ENCODE measurements at places on chromosomes 13 and 19.

DNA sequence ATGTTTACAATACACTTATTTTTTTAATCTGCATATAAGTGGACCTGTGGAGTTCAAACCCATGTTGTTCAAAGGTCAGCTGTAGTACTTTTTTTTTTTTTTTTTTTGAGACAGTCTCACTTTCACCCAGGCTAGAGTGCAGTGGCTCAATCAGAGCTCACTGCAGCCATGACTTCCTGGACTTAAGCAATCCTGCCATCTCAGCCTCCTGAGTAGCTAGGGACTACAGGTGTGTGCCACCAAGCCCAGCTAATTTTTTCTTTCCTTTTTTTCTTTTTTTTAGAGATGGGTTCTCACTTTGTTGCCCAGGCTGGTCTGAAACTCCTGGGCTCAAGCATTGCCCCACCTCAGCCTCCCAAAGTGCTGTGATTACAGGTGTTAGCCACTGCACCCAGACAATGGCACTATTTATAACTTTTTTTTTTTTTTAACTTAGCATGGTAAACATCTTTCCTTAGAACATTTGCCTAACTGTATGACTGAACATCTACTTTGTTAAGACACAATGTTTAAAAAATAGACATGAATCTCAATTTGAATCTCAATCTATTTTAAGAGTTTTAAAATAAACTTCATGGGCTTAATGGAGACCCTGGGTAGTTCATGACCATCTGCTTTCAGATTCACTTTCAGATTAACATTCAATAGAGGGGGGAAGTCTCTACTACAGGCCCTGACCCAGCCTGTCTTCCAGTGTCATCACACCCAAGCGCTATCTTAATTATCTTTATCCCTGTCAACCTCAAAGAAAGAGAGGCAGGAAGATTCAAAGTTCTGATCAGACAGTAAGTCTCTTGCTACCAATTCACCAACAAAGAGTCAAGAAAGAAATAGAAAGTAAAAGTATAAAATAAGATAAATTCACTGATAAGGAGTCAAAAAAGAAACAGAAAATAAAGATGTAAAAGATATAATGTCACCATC, 97.7 kb upstream of the DOCK9 start:
- DNase-seq: no peak

DNA sequence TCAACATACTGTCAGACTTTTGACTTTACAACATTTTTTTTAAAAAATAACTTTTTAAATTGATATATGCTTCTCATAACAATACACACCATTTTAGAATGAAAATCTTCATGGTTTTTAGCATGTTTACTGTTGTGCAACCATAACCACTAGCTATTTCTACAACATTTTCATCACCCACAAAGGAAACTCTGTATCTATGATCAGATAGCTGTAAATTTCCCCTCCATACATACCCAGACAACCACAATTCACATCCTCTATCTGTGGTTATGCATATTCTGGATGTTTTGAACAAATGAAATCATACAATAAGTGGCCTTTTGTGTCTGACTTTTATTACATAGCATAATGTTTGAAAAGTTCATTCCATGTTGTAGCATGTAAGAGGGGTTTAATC, 1666.0 kb downstream of the EFNB2 start:
- DNase-seq: no peak

- DNase-seq: no peak
Observed at GRCh38 chr13:45833663-45834375, 17.7 kb downstream of the SIAH3 start.

DNA sequence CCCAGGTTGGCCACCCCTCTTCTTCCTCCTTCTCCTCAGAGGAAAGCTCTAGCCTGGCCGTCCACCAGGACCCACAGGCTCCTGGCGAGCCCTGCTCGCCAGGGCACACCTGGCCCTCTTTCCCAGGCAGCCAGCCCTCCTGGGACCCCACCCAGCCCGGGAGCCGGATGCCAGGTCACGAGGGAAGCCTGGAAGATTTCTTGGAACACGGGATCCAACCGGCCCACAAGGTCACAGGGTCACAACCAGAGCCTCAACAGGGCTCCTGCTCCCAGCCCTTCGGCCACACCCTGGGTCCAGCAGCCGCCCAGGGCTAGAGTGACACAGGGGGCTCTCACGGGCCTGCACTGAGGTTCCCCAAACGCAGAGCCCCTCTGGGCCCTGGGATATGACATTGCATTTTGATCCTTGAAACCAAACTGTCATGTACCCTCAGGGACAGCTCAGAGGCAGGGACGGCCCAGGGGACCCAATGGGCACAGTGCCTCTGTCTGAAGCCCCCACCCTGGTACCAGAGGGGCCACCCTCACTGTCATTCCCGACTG, 5.5 kb downstream of the MKNK2 start:
- no peak for DNase-seq

DNA sequence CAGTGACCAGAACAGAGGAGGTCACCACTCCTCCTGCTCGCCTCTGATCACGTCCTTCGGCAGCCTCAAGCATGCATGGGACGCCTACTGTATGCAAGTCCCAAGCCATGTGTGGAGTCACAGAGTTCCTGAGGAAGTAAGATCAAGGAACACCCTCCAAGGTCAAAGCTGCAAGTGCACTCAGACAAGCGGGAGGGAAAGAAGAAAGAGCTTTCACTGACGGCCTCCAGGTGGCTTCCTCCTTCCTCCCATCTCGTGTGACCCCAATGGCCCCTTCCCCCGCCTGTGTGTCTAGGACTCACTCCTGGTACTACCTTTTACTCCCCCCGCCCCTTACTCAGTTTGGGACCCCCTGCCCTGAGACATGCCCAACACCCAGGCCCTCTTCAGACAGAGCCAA, 6.1 kb downstream of the HAUS8 start:
- DNase-seq: no peak

GRCh38 chr13:25062479-25062878, 33.5 kb upstream of the PABPC3 start:
- no peak for DNase-seq

GRCh38 chr13:27425158-27425917, 919 bp downstream of the GTF3A start:
- no peak for DNase-seq

- no peak for DNase-seq
Observed at GRCh38 chr19:32630338-32630737, 44.6 kb downstream of the ANKRD27 start.

- DNase-seq: no peak
Observed at GRCh38 chr19:13882836-13883235, 5.9 kb downstream of the NANOS3 start.

DNA sequence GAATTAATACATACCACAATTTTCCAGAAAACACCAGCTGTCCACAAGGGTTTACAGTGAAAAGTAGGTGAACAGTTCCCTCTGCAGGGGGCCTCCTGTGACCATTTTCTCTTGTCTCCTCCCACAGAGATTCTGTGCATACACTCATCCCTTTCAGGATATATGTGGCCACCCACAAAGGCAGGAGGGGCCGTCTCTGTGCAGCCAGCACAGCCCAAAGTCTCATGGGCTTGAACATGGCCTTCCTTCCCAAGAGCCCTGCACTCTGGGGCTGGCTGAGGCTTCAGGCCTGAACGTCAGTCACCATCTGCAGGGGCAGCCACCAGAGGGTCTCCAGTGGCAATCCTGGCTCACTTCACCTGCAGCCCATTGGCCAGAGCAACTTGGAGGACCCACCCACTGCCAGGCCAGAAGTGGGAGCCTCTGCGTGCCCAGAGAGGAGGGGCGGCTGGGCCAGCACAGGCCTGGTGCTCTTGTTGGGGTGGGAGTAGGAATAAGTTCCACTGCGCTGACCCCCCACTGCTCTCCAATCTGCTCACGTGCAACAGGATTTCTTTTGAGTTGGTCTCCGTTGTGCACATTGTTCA, 25.1 kb downstream of the TMEM161A start:
- DNase-seq: no peak

DNA sequence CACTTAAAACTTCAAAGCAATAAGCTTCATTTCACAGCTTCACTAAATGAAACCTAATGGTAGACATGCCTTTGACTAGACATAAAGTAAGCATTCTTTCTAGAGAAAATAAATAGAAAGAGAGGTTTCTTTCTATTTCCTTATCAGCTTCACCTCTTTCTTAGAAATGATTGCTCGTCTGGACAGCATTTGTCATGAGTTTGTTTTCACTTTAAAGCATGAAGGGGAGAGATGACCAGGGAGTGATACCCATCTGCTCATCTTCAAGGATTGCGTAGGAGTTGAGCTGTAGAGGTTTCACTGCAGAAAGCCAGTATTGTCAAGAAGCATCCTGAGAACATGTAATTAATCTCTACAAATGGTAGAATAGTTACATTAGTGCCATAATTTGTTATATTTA, 61.3 kb downstream of the COL4A2 start:
- DNase-seq: no peak

DNA sequence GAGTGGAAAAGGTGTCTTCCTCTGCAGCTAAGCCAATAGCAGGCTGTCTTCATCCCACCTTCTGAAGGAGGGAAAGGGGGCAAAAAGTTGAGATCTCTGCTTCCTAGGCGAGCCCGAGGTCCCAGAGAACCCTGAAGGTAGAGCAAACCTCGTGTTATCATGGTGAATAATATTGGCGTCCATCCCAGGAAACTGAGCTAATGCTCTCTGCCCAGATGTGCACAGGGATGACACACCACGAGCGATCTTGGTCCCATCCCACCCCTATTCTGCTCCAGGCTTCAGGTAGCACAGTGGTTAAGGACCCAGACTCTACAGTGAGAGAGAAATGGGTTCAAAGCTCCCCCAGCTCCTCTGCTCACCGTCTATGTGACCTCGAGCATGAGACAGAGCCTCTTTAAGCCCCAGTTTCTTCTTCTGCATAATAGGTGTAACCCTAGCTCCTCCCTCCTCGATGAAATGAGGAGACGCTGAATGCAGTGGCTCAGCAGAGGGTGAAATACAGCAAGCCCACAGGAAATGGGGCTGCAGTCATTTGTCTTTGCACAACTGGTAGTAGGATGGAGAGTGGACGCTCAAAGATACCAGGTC, 9.9 kb upstream of the CEACAM20 start:
- peak; percentile 32 for DNase-seq

DNA sequence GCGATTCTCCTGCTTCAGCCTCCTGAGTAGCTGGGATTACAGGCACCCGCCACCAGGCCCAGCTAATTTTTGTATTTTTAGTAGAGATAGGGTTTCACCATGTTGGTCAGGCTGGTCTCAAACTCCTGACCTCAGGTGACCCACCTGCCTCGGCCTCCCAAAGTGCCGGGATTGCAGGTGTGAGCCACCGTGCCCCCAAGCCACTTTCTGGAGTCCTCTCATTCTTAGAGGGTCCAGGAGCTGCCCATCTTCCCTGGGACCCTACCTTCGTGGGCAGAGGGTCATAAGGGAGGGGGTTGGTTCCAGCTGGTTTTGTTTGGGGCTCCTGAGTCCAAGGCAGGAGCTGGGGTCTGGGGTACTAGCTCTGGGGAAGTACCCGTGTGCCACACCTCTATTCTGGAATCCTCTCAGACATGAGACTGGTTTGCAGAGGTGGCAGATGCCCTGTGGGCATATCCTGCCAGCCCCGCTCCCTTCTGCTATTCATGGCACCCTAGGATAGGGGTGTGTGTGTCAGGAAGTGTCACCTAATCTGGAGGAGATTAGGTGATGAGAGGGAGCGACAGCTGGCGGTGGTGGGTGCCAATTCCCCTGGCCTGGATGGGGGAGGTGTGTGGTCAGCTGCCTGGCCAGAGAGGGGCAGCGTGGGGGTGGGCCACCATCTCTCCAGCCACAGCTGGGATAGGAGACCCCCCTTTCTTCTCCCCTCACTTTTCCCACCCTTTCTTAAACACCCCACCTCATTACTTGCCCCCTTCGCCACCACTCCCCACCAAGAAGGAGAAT, 2.1 kb downstream of the PRMT1 start:
- no peak for DNase-seq

DNA sequence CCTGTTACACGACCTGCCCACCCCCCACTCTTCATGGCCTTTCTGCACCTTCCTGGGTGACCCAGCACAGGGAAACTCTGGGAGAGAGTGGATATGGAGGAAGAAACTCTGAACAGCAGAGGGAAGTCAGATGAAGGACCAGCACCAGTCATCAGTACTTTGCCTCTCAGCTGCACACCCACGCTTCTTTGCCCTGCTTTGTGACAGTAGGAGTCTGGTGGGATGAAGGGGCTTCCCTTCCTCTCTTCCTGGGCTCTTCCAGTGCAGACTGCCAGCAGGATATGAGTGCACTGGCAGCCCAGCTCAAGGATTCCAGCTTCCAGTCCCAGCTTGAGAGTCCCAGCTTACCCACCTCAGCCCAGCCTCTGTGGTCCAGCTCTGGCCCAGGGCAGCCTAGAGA, 68.9 kb downstream of the CRYL1 start:
- no peak for DNase-seq

- DNase-seq: no peak
Observed at GRCh38 chr13:21967871-21968270, 297.0 kb downstream of the FGF9 start.

DNA sequence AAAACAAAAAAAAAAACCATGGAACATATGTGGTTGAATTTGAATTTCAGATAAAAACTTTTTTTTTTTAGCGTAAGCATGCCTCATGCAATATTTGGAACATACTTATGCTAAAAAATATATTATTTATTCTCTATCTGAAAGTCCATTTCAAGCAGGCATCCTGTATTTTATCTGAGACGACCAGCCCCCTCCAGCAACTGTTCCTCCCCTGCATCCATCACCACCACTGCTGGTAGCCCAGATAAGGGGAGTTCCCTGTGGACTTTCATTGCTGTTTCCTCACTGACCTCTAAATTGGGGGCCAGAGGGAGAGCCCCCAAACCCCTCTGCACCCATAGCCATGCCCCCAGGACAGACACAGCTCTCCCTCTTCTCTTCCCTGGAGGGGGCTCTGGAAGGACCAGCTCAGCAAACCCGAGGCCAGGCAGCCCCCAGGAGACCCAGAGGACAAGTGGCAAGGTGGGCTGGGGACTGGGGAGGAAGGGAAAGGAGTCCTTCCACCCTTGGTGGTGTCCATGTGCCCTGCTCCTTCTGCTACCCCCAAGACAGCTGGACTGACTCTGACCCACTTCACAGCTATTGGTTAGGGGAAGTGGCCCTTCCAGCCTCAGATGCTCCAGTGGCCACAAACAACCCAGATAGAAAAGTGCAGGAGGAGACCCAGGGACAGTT, 6.6 kb upstream of the SIGLEC12 start:
- no peak for DNase-seq

DNA sequence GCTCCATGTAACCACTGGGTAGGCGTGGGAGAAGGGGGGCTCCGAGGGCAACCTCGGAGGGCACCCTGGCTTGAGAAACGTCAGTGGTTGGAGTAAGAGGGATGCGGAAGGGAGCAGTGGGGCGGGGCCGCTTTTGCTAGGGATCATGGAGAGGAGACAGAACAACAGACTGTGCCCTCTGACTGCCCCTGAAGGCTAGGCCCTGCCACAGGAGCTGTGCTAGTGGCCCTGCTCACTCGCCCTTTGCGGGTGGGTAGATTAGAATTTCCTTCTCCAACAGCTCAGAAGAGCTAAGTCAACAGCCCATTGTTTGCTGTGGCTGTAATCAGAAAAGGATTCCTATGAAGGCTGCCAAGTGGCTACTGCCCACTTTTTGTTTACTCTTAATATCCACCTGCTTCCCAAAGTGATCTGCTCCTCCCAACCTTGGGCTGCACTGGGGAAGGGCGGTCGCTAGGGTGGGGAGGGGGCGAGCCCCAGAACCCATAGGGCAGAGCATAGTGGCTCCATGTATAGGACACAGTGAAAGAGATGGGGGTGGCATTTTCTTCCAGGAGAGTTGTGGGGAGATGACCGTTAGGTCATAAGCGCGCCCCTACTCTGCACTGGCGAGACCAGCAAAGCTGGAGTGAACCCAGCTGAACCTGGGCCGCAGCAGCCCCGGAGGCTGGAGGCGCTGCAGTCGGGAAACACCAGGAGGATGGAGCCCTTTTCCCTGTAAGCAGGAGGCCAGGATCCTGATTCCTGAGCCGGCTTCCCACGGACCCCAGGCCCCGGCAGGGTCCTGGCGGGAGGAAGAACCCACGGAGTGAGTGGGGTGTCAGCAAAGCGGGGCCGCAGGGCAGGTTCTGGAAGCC, 1.9 kb upstream of the C1QTNF9 start:
- no peak for DNase-seq
